ENCODE measurements at places on chromosomes 13 and 19.

- DNase-seq, result no peak
These were observed 17.3 kb upstream of the OXGR1 start for GRCh38 chr13:97011446-97012131.

- no peak for DNase-seq
These were observed 8.6 kb upstream of the IFNL4 start for GRCh38 chr19:39257227-39257626.

- DNase-seq, result no peak
These were observed 88.6 kb upstream of the MYCBP2 start for GRCh38 chr13:77415253-77416071.

- DNase-seq, result no peak
These were observed 206.4 kb upstream of the SPRY2 start for GRCh38 chr13:80547341-80547740.

GRCh38 chr13:45748941-45749759, 47.0 kb downstream of the CBY2 start:
- no peak for DNase-seq

DNA sequence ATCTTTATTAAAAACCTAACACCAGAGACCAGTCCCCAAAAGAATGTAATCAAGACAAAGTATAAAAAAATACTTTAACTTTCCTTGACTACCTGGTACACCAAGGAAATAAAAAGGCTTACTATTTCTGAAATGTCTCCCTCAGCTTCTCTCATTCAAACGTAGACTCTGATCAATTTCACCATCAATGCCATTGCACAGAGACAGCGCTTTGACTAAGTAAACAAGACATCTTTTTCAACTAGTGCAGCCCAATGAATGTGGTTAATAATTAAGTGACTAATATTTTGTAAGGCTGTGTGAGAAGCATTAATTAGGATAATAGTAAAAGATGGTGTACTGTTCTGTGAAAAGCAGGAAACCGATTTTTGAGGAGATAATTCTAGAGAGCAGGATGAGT, 7.3 kb upstream of the RAP2A start:
- DNase-seq, result no peak

DNA sequence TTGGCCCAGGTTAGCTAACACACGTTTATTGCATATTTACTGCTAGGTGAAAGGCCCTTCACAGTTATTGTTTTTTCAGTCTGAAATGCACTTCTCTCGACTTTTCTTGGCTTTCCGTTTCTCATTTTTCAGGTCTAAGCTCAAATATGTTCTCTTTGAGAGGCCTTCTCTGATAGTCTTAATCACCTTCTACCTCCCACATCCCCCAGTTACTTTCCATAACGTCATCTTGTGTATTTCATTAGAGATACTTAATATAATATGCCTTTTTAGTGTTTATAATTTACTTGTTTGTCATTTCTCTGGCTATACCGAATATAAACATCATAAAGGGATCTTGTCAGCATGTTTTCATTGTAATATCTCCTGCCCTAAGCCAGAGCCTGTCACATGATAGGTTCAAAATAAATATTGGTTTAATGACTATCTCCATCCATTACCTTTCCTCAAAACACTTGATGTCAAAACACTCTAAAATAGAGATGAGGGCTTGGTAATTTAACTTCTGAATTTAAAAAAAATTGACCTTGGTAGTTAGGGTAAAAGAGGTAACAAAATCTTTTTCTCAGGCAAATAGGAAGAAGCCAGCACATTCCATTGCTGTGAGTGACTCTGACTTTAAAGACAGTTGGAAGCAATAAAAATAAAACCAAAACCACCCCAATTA, 168.6 kb upstream of the RFC3 start:
- DNase-seq, result no peak

GRCh38 chr13:50403311-50403710, 388.1 kb downstream of the KCNRG start:
- DNase-seq, result no peak

- DNase-seq, result no peak
These were observed 144.6 kb downstream of the KCTD12 start for GRCh38 chr13:76741624-76742023.

DNA sequence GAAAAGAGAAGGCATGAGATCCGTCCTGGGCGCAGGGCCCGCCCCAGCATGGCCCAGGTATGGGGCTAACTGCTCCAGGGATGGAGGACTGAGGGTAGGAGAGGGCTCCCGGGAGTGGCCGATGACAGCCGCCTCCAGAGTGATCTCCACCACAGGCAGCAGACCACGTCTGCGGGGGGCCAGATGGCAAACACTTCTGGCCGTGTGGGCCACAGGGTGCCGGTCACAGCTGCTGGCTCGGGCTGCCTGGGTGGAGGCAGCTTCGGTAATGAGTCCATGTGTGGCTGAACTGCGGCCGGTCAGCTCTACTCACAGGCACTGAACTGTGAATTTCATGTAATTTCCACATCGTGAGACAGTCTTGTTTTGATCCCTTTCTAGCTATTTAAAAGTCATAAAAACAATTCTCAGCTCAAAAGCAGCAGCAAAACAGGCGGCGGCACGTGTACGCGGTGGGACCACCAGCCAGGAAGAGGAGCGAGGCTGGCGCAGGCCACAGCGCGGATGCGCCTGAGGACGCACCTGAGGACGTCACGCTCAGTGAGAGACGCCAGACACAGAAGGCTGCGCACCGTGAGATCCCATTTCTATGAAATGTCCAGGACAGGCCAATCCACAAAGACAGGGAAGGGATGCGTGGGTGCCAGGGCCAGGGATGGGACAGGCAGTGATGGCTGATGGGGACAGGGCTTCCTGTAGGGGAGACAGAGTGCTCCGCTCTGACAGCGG, 4.0 kb downstream of the LSM7 start:
- no peak for DNase-seq

- DNase-seq, result no peak
These were observed 10.7 kb downstream of the SHISA7 start for GRCh38 chr19:55432241-55432959.

DNA sequence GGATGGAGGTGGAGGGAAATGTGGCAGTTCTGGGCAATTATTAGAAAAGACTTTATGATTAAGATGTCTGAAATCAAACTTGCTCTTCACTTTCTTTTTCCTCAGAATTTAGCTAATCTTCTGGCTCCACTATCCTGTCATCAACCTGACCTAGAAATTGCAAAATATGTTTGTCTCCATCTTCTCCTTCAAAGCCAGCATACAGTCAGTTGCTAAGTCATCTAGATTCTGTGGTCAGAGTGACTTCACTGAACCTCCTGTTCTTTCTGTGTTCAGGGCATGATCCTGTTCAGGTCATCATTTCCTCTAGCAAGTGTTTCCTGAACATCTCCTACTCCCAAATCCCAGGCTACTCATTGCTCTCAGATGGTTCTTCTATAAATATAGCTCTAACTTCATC, 10.8 kb upstream of the CCNA1 start:
- DNase-seq, result no peak

DNA sequence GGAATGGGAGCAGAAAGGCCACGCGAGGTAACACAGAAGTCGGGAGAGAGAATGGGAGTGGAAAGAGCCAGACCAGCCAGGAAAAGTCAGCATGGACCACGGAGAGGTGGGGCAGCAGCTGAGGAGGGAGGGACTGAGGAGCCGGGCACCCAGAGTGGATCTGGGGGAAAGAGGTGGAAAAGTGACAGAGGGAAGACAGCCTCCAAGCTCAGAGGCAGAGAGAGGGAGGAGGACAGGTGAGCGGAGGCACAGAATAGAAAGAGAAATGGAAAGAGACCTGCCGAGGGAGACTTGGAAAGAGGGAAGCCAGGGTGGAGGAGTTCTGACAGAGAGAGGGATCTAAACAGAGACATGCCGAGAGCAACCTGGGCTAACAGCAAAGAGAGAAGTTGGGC, 1.6 kb downstream of the GRIK5 start:
- no peak for DNase-seq

DNA sequence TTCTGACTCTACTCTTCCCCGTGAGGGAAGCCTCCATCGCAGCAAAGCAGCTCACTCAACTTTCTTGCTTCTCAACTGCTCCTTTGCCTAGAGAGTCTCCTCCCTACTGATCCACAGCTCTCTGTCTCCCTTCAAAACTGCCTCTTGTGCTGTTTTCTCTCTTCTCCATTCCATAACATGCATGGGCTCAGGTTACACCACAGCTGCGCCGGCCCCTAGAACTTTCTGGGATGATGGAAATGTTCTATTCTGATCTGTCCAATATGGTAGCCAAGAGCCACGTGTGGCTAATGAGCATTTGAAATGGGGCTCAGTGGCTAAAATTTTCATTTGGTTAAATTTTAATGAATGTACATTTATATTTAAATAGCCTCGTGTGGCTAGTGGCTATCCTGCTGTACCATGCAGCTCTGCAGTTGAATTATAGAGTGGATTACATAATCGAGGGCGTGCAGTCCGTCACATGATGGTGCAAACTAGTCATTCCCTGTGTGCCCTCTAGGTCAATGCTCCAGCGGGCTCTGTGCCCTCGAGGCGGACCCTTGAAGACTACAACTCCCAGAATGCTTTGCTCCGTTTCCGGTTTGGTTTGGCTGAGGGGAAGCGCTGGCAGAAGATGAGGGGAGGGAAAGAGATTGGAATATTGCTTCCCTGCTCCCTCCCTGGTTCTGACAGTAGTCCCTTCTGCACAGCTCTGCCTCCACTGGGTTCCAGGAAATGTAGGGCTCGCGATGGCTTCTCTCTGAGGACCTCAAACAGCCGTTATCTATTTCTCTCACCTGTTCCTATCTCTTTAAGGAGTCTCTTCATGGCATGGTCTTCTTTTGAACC, 109.8 kb downstream of the CACNA1A start:
- no peak for DNase-seq

- DNase-seq, result no peak
These were observed 39.9 kb downstream of the MAP4K1 start for GRCh38 chr19:38577826-38578225.

DNA sequence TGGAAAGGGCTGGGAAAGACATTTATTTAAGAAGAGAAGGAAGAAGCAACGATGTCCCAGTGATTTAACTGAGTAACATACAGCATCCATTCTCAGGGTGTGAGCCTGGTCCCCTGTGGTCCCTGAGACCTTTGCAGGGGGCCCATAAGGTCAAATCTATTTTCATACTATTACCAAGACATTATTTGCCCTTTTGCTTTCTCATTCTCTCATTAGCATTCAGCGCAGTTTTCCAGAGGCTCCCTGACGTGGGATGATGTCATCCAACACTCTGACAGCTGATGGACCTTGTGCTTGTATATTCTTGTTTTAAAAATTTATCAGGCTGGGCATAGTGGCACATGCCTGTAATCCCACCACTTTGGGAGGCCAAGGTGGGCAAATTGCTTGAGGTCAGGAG, 18.3 kb upstream of the HNRNPUL1 start:
- DNase-seq, result no peak

DNA sequence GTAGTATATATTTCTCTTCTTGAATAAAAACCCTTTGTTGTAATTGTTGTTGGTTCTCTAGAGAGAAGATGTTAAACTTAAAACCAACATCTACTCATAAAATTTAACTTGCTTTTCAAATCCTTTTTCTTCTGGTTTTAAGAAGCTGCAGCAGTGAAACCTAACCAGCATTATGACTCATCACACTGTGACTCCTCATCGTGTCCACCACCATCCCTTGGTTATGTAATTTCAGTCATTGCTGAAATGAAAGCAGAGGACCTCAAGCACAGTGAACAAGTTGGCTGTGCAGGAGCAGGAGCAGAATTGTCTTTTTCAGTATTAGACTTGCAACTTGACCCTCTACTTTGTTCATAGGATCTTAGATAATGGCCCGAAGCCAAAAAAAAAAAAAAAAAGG, 64.9 kb upstream of the HTR2A start:
- DNase-seq, result no peak

GRCh38 chr19:47402504-47402903, 16.8 kb downstream of the MEIS3 start:
- DNase-seq, result no peak

- DNase-seq, result no peak
These were observed 11.5 kb downstream of the TM6SF2 start for GRCh38 chr19:19261350-19262189.

DNA sequence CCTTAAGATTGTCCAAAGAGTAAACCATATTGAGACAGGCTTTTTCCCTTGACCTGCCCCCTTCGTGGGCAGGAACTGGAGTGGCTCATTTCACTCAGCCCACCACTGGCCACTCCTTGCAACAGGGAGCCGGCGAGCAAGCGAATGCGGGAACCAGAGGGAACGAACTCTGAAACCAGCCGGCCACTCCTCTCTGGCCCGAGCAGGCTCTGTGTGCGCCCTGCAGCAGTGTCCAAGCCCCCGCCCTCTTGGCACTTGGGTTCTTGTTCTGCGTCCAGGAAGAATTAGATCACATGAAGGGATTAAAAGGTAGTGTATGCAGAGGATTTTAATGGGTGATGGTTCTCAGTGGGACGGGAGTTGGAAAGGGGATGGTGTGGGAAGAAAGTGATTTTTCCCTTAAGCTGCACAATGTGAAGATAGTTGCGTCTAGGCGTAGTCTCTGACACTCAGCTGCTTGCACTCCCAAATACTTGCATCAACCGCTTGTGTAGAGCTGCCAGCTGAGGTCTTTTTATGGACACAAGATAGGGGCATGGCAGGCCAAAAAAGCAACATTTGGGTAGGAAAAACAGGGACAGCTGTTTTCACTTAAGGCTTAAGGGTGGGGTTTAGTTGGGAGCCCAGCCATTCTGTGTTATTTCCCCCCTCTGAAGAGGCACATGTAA, 1209.7 kb upstream of the PCDH20 start:
- no peak for DNase-seq

GRCh38 chr13:20921572-20921971, 19.0 kb upstream of the XPO4 start:
- no peak for DNase-seq

DNA sequence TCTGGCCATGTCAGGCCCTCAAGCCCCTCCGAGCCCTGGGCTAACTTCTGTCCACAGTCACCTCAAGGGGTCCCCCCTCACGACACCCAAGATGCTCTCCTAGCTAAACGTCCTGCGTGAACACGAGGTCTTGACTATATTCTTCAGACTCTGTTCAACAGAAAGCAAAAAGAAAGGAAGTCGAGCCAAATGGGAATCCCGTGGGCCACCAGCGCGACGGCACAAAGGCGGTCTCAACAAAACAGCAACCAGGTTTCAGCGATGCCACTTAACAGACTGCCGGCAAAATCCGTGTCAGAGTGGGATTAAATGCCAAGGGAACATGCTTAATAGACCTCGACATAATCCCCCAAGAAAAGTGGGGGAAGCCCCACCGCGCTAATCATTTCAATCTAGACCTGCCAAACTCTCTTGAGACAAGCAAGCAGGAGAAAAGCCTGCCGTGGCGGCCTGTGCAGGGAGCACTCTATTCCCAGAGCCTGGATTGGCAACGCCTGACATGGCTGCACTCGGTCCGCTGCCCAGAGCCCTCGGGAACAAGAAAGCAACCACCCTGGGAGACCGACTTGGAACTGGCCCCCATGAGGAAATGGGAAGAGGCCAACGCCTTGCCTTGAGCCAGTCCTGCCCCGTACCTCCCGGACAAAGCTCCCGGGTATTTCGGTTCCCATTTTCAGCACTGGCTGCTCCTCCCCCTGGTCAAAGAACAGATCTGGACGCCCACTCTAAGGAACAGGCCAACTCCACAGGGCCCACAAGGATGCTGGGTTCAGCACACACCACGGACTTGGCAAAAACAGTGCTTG, 16.0 kb downstream of the ZC3H4 start:
- DNase-seq, result no peak
